ENCODE measurements at places on chromosomes 7 and 10.

GRCh38 chr7:146053492-146053891 is 63.1 kb upstream of the CNTNAP2 start:
- no peak for DNase-seq

DNA sequence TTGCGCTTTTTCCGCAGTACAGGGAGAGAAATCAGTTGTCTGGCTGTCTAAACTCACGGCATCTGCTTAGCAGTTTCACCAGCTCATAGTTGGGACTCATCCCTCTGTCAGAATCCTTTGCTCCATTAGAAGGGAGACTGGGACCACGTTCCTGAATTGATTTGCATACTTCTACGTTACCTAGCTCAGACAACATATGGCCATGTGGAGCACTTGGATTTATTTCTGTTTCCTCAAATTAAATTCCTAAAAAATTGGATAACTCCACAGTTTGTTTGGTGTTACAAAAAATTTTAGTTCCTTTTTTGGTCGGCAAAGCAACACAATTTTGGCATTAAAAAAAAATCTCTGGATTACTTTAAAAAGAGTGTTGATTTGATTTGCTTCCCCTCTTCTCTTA is 614.0 kb downstream of the AUTS2 start:
- no peak for DNase-seq

GRCh38 chr7:113314594-113314993 is 196.2 kb upstream of the SMIM30 start:
- DNase-seq, result no peak

GRCh38 chr7:54632696-54633095 is 90.5 kb downstream of the VSTM2A start:
- no peak for DNase-seq

DNA sequence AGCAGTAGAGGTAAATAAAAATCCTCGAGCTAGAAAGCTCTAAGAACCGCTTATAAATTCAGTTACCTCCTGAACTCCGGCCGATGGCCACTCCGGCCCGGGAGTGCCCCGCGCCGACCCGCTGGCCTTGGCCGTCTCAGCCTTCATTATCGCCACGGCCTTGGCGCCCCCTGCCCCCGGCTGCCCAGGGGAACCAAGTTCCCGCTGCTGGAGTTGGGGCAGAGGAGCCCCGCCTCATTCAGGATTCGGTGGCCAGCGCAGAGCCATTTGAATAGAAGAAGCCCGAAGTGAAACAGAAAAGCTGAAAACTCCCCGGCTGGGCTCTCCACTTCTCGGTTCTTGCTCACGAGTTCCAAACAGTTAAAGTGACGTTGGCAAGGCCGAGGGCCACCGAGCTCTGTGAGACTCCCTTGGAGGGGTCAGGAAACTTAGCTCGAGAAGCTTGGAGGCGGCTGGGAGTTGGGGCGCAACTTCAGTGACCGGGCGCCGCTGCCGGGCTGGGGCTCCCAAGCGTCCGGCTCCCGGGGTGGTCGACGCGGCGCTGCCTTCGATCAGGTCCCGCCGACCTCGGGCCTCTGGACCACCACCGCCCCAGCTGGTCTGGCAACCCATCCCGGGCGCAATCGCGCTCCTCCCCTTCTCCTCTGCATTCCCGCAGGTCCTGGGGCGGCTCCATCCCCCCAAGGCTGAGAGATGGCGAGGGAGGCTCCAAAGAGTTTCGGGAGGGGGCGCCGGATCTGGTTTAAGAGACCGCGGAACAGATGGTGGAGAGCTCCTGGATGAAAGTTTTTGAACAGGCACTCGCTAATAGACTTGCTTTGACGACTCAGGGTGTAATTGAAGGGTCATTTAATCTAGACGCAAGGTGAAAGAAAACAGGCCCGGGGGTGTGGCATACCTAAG is 5.8 kb upstream of the FEZF1 start:
- no peak for DNase-seq

DNA sequence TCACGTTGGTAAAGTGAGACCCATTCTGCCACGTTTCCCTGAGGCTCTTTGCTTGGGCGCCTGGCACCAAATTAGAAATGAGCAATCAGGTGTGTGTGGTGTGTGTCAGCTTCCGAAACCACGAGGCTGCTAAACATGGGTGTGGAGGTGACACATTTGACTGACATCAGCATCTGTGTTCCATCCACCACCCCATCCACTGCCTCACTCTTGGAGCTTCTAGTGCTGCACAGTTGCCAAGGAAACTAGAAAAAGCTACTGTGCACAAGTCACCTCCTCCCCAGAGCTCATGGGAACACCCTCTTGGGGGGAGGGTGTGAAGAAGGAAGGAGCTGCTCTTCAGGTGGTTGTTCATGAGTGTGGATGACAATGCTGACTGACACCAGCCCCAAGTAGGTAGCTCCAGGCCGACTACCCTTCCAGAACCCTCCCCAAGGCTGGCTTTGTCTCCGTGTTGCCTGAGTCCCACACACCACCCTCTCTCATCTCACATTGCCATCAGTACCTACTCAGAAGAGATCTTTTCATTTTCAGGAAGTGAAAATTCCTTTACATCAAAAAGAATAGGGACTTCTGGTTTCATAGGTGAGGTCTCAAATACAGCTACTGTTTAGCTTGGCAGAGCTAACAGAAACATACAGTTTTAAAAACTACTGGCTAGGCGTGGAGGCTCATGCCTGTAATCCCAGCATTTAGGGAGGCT is 152.2 kb downstream of the TMEM178B start:
- no peak for DNase-seq

- no peak for DNase-seq
Observed at GRCh38 chr10:87931836-87932230, 68.4 kb downstream of the PTEN start.

Measured in 8988T (cell line).